Activated CD4-positive, alpha-beta T cell treated with anti-CD3 and anti-CD28 coated beads, Interleukin-2, amount 10 ng/mL, durations not matched to agents 7 days and 5 days (primary cell): ENCODE measurements at places on chromosomes 13 and 19. TPM values are rescaled to one million over a fixed set of nuclear protein-coding genes. Genes with fewer than 3 reads are reported as not detected.

DNA sequence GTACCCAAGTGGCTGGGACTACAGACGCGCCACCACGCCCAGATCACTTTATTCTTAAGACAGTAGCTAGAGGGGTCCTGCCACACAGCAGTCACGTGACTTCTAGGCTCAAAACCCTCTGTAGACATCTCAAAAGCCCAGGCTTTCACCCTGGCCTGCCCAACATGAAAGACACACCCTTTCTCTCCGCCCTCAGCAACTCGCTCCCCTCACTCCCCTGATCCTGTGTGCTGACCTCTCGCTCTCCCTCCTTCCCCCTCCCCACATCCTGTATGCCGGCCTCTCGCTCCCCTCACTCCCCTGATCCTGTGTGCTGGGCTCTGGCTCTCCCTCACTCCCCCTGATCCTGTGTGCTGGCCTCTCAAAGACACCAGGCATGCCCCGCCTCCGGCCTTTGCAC, 77.4 kb downstream of the SLC15A1 start:
- DNase-seq, result no peak

GRCh38 chr19:37778613-37779126, 716 bp downstream of the ZNF573 start:
- no peak for DNase-seq

Gene CPB2
- total RNA-seq, result not detected

GRCh38 chr13:20192836-20193161, at the start of gene GJB2:
Gene GJB2, minus strand, starts transcription at chr13:20192938. Its CDS starts 3,357 bp downstream, at chr13:20189581.
- DNase-seq, result no peak

GRCh38 chr13:29897102-29897501, 46.7 kb upstream of the UBL3 start:
- DNase-seq, result no peak
